ENCODE measurements at places on chromosomes 13 and 19.

DNA sequence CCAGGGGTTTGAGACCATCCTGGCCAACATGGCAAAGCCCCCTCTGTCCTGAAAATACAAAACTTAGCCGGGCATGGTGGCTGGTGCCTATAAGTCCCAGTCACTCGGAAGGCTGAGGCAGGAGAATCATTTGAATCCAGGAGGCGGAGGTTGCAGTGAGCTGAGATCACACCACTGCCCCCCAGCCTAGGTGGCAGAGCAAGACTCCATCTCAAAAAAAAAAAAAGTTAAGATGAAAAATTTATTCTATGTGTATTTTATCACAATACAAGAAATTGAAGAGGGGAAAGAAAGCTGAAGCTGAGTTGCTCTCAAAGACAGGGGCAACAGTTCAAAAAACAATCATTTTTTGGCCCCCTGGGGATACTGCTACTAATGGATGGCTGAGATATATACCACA, 31.1 kb downstream of the INSR start:
- no peak for DNase-seq

DNA sequence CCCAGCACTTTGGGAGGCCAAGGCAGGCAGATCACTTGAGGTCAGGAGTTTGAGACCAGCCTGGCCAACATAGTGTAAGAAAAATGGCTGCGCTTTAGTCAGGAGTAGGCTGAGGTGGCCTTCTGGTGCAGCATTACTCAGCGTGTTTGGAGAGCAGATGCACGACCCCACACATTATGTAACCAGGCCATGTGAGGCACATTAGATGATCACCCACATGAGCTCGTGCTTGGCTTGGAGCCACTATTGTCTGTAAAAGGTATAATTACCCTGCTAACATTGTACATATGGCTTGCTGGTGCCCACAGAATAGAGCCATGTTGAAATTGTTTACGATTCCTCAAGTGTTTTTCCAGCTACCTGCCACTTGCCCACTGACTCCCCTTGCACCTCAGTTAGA, 24.0 kb upstream of the SCEL start:
- no peak for DNase-seq

DNA sequence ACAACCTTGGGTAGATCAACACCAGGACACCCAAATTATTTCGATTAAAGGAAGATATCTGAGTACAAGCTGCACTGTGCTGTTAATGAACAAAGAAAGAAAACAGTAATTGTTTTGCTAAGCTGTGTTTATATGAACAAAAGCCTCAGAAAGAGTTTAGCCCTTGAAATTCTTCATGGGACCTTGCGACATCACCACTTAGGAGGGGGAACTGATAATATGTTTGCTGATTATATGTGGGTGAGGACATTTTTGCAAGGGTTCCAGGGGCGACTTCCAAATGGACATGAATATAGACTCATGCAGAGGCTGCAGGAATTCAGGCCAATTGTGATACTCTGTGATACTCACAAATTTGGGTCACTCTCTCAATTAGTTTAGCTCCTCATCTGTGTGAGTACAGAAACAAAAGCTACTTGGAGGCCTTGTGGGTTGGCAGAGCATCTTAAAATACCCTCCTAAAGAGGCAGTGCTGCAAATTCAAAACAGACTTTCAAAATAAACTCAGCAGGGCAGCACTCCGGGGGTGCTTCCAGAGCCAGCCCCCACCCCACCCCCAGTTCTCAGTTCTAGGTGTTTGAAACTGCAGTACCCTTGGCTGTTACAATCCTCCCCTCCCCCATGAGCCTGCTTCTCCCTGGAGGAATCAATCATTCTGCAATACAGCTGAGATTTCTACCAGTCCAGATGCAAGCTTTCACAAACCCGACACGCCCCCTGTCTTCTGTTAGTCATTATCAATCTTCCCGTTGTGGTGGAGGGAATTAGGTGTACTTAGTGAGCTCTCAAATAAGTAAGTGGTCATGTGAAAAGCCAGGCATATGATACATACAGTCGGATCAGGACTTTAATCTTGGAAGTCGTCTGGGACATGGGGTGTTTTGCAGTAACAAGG, 97.0 kb upstream of the MBNL2 start:
- peak; percentile 85 for DNase-seq

DNA sequence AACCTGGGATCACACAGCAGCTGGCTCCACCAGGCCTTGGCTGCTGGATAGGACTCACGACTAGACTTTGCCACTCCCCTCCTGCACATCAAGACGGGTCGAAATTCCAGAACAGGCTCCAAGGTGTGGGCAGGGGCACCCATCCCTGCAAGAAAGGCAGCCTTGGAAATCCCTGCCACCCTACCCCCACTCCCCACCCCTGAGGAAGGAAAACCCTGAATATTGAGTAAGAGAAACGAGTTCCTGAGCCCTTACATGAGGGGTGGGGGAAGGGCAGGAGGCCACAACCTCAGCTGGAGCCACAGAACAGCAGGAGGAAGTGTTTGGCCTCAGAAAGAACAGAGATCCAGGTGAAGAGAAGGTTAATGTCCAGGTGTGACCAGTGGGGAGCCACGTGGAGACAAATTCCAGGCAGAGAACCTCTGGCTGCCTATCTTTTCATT, 20.1 kb downstream of the DEDD2 start:
- DNase-seq: no peak

DNA sequence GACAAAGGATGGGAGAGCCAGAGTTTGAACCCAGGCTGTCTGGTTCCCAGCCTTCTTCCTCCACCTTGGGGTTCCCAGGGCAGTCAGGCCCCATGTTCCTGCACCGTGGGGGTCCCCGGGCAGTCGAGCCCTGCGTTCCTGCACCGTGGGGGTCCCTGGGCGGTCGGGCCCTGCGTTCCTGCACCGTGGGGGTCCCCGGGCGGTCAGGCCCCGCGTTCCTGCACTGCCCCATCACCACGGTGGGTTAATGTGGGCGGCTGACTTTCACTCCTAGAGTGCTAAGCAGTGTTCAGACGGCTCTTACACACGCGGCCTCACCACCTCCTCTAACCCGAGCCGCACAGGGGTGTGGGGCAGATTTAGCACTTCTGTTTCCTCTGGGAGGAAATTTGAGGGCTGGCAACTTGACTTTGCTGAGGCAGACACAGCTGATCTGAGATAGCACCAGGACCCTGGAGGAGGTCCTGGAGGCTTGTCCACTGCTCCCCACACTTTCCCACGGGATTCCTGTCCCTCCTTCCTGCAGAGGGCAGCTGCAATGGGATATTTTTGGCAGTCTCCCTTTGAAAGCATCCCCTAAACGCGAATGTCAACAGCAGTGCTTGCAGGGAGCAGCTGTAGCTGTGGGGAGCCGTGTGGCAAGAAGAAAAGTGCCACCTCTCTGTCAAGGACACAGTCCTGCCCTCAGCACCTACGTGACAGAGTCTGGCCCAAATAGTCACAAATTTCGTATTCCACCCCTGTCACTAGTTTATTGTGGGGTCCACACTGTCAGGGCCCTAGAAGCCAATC, 239.4 kb downstream of the TEX29 start:
- DNase-seq: no peak

All from suprapubic skin (tissue), 4 donors.